ENCODE measurements at places on chromosomes 11 and 22.
A peak's percentile ranks its signal among the peaks of the same experiment; 100 is the strongest.

GRCh38 chr11:90176069-90176468, 41.6 kb downstream of the NAALAD2 start:
- no peak for DNase-seq

DNA sequence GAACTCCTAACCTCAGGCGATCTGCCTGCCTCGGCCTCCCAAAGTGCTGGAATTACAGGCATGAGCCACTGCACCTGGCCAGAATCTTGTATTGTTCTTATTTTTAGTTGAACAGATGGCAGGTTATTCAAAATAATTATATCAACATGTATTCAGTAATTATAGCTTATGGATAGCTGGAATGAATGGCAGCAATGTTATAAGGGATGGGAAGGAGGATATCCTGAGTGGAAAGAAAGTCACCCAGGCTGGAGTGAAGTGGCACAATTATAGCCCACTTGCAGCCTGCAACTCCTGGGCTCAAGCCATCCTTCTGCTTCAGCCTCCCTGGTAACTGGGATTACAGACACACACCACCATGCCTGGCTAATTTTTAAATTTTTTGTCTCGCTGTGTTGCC, 88.1 kb downstream of the MED15 start:
- no peak for DNase-seq

- no peak for DNase-seq
Observed at GRCh38 chr22:48332438-48333322, 1495.0 kb downstream of the BRD1 start.

DNA sequence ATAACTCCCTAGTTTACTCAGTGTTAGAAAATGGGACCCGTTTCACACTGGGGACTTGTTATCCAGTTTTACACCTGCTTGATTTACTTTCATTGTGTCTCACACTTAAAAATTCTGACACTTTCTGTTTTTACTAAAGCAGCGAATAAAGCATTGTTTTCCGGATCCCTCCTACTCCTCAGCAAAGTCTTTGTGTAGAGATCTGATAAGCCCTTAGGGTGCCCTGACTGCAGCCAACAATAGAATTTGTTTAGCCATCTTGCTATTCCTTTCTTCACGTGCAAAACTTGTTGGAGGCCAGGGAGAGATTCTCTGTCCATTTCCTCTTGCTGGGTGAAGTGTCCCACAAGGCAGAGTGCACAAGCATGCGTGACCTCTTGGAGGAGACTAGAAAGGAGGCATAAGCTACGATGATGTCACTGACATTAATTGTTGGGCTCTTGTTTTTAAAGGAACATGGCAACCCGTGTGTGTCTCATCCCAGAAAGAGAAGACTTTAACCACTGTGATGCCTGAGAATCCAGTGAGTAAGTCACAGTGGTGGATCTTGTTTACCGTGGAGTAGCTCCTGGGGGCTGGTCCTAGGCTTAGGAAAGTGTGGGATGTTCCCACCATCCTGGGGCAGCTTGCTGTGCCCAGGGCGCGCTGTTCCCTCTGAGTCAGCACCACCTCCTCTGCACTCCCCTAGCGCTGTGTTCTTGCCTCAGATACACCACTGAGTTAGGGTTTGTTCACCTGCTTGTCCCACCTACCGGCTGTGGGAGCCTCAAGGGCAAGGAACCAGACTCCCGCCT, 27.7 kb downstream of the MICAL2 start:
- no peak for DNase-seq

DNA sequence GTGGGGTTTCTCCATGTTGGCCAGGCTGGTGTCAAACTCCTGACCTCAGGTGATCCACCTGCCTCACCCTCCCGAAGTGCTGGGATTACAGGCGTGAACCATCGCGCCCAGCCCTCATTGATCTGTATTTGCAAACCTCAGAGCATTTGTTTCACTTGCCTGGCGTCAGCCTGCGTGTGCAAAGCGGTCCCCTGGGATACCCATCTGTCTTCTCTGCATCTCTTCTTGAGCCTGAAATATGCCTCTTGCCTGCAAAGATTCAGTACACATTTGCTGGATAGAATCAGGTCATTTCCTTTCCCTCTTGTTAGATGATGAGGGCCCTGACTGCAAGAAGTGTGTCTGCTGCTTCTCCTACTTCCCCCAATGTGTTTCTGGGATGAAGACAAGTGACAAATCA, 1291.0 kb downstream of the TBC1D22A start:
- DNase-seq = no peak

DNA sequence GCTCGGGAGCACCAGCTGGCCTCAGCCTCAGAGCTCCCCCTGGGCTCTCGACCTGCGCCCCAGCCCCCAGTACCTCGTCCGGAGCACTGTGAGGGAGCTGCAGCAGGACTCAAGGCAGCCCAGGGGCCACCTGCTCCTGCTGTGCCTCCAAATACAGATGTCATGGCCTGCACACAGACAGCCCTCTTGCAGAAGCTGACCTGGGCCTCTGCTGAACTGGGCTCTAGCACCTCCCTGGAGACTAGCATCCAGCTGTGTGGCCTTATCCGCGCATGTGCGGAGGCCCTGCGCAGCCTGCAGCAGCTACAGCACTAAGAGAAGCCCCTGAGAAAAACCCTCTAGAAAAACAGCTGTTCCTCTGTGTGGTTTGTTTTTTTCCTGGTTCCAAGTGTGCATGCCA, 918 bp upstream of the FAM89B start:
- DNase-seq = no peak

GRCh38 chr11:69201764-69202370, 46.1 kb downstream of the SMIM38 start:
- no peak for DNase-seq

GRCh38 chr11:48094643-48095339, 114.4 kb downstream of the PTPRJ start:
- DNase-seq = no peak

GRCh38 chr11:45664376-45665205, 831 bp downstream of the CHST1 start:
- peak; percentile 37 for DNase-seq

DNA sequence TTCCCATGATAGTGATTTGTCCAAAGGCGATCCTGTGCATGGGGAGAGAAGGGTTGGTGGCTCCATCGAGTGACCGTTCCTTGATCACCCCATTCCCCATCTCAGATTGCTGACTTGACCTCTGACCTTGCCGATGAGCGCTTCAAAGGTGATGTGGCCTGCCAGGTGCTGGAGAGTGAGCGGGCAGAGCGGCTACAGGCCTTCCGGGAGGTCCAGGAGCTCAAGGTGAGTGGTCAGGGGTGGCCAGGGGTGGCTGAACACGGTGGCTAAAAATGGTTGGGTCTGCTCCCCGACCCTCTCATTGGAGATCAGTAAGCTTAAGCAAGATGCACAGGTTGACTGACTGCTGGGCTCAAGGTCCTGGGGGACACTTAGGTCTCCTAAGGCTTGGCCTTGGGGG, 148.7 kb downstream of the MYO18B start:
- no peak for DNase-seq

DNA sequence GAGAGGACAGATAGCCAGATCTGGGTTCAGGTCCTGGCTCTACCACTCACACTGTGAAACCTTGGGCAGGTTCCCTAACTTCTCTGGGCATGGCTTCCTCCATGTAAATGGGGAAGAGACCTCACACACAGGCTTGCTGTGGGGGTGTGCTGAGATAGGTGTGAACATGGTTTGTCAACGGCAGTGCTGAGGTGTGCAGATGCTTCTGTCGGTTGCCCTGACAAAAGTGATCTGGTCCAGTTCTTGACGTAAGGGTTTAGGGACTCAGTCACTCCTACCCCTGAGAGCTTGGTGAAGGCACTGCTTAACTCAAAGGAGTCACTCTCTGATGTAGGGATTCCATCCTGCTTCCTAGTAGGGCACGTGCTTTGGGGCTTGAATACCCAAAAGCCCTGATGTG, 2.0 kb downstream of the C1QTNF4 start:
- no peak for DNase-seq

DNA sequence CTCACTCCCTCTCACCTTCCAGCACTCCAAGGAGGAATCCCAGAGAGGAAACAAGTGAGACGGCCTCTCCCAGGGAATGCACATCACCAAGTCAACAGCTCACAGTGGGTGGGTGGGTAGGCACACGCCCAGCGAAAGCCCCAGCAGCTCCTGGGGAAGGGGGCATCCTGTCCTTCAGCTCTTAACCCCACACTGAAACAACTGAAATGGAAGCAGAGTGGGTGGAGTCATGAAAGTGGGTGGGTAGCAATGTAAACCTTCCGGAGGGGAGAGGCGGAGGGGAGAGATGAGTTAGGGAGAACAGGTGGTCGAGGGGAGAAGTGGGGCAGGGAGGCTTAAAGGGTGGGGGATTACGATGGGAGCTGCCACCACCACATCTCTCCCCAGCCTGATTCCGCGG, 5.4 kb downstream of the MCHR1 start:
- DNase-seq = no peak

GRCh38 chr11:115891581-115891980, 387.4 kb upstream of the CADM1 start:
- DNase-seq = no peak

- no peak for DNase-seq
Observed at GRCh38 chr11:59728154-59728553, 14.5 kb upstream of the OR10V1 start.

DNA sequence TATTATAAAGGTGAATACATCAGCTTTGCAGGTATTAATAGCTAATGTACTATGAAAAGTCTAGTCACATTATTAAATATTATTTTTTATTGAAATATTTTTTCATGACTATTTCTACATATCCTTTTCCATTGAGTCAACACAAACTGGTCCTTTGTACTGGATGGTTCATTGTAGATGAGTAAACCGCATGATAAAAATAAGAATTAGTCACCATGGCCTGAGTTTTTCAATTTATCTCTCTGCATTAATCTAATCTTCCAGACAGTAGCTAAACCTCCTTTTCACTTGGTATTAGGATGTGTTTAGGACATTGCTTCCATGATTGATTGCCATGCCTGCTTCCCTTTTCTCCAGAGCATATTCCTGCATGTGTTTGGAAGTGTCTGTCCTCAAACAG, 439.4 kb upstream of the ARHGAP42 start:
- no peak for DNase-seq

- peak; percentile 38 for DNase-seq
Observed at GRCh38 chr11:48017105-48017830, 36.9 kb downstream of the PTPRJ start.

All from NCI-H526 (cell line).